Cardiac septum (tissue), 1 donor: ENCODE measurements at places on chromosomes 7 and 10.

- no peak for DNase-seq
Observed at GRCh38 chr7:155943251-155943899, 131.1 kb upstream of the SHH start.

- DNase-seq: no peak
Observed at GRCh38 chr7:135714534-135715009, 13.4 kb downstream of the SLC13A4 start.

- no peak for DNase-seq
Observed at GRCh38 chr10:61409157-61409556, 44.0 kb downstream of the TMEM26 start.

DNA sequence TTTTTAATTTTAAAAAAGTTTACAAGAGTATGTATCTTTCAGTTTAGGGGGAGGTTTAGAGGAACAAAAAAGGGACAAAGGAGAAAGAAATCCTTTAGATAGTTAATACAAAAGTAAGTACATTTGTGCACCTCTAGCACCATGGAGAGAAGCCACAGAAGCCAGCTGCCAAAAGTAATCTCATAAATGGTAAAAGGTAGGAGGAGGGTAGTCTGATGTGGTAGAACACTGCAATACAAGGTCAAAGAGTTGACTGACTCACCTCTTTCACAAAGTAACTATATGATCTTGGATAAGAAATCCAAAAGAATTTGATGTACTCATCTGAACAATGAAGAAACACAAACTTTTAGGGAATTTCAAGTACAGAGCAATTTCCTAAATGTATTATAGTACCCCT is 68.1 kb downstream of the CNOT4 start:
- no peak for DNase-seq

DNA sequence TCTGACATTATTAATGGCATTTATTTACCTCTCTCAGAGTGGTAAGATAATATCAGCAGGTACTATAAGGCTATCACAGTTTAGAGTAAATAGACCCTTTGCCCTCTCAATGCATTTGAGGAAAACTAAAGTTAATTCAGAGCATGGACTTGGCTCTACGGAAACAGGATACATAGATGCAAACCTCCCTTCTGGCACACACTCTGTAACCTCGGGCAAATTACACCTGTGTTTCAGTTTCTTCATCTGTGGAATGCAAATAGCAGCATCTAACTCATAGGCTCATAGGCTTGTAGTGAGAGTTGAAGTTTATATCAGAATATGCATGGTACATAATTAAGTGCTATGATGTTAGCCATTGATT is 5.6 kb downstream of the RAPGEF5 start:
- no peak for DNase-seq

GRCh38 chr10:77409697-77410471 is 227.7 kb downstream of the KCNMA1 start:
- DNase-seq: no peak

GRCh38 chr10:122894261-122894944 is 15.0 kb upstream of the FAM24B start:
- no peak for DNase-seq

DNA sequence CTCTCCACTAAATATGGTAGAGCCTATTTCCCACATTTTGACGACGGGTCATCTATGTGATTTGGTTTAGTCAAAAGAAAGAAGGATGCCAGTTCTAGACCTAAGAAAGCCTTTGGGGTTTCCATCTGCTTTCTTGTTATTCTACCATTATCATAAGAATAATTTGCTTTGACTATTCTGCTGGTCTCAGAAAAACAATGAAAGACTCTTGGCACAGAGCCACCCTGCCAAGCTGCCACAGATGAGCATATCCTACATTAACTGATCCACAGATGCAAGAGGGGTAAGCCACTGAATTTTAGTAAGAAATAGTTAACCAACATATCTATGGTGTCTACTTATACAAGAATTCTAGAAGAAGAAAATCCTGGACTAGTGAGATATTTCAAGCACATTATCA is 158.6 kb upstream of the MAGI2 start:
- no peak for DNase-seq

GRCh38 chr7:96691702-96692101 is 17.9 kb downstream of the SEM1 start:
- DNase-seq: no peak

GRCh38 chr7:155484483-155485399 is 26.8 kb downstream of the EN2 start:
- peak; percentile 43 for DNase-seq

GRCh38 chr7:17315974-17316373 is 17.5 kb downstream of the AHR start:
- no peak for DNase-seq

- DNase-seq: no peak
Observed at GRCh38 chr10:33381451-33382215, 47.2 kb upstream of the NRP1 start.

DNA sequence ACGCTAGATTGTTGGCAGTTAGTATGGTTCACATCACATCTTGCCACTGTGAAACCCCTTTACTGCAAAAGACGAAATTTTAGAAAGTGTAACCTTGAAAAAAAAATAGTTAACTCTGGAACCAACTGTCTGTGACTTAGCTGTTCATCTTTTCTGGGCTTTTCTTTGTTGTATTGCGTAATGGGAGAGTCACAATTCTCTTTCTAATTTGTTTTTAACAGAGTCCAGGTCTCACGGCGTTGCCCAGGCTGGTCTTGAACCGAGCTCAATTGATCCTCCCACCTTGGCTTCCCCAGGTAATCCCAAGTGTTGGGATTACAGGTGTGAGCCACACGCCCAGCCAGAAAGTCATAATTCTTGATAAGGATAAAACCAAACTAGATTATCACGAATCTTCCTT is 14.5 kb downstream of the UBE3C start:
- DNase-seq: no peak

- no peak for DNase-seq
Observed at GRCh38 chr7:119761776-119762175, 511.2 kb upstream of the KCND2 start.

GRCh38 chr7:139808846-139809442 is 20.1 kb upstream of the TBXAS1 start:
- no peak for DNase-seq

GRCh38 chr10:50514995-50515394 is 108.8 kb downstream of the SGMS1 start:
- DNase-seq: no peak
